ENCODE measurements at places on chromosomes 12 and 14.

- DNase-seq = no peak
Measured at GRCh38 chr12:23008623-23009022, 383.7 kb downstream of the ETNK1 start.

- DNase-seq = no peak
Measured at GRCh38 chr12:1908758-1909157, 9.7 kb downstream of the CACNA2D4 start.

GRCh38 chr14:94449930-94450329, 2.7 kb downstream of the SERPINA11 start:
- no peak for DNase-seq

GRCh38 chr14:70709726-70710382, 68.1 kb downstream of the TTC9 start:
- no peak for DNase-seq

DNA sequence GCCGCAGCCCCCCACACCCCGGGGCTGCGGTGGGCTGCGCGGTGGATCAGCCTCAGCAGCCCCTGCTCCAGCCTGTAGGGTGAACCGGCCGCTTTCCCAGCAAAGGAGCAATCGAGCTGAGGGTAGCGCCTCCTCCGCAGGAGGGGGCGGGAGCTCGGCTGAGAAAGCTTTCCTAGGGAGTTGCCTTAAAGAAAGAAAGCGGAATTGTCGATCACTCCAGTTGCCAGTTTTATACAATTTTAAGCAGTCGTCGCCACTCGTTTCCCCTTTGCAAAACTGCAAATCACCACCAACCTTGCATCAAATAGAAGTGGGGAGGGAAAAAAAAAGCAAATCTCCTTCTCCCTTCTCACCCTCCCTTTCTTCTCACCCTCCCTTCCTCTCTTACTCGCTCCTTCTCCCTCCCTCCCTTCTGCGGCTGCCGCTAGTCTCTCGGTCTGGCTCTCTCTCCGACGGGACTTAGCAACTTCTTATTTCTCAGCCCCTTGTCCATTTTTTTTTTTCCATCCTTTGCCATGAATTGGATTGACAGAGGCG, at the start of gene PDE3A:
Gene PDE3A, plus strand, starts transcription at position 424 of the 537 bp plus-strand sequence. CDS start 748 bp downstream, outside the sequence.
- DNase-seq = peak; percentile 44

DNA sequence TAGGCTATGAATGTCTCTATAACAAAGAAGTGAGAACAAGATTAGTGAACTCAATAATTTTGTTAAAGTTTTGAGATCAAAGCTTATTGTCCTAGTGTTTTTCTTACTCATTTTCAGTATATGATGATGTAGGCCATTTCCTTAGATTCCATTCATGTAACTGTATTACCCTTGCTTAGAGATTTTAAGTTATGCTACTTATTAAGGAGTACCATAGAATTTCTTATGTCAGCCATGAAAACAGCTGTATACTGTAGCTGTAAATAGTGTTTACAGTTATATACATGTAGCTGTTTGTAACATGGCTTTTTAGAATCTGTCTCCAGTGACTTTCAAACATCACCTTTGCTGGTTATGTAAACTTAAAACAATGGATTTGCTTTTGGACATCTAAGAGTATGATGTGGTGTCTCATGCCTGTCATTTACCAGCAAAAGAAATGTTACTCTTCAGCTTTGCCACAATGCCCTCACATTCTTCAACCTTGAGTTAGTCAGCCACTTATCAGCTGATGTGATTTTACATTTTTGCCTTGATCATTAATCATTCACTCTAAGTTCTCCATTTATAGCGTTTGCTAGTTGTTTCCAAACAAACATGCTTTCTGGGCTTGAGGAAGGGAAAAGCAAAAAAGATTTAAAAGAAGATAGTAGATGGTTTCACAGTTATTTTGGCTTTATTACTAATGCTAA, 55.5 kb downstream of the SLC16A7 start:
- no peak for DNase-seq

DNA sequence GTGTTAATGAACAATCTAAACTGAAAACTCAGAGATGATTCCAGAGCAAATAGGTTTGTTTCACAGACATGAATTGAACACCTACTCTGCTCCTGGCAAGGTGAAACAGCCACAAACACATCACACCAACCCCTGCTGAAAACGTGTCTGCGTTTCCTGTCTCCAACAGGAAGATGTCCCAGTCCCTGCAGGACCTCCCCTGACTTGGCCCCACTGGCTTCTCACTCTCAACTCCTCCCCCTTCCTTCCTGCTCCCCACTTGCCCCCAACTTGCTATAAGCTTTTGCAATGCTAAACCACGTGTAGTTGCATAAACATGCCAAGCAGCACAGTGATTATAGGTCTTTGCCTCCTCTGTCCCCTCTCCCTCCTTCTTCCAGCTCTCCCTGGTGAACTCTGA, 567.6 kb downstream of the BCL11B start:
- DNase-seq = no peak

DNA sequence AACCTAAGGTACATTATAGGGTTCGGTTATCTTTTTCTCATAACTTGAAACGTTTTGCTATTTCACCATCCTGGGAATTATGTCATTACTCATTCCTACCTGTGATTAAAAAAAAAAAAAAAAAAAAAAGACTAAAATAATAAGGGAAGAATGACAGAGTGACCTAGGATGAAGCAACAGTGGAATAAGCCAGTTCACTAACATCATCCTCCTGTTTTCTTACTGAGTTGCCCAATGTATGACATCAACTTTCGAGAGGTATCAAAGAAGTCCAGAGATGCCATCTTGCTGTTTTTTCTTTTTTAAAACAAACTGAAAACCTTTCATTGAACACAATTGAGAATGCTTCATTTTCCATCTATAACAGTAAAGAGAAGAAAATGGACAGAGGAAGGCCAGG, 42.8 kb downstream of the AMN start:
- no peak for DNase-seq

DNA sequence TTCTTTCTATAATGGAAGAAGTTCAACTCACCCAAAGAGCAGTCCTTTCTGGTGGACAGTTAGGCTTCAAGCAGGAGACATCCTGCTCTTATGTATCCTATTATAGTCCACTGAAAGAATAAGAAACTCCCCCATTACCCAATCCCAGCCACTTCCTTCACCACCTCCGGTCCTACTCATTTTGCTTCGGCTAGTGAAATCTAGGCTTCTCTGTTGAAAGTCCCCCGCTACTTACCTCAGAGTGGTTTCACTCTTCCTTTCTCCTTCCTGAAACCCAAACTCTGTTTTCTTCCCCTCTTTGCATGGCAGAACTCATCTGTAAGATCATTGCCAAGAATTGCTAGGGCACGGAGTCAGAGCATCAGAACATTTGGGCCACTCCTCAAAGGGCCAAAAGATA, at the start of gene GPR84:
Gene GPR84, minus strand, starts transcription at position 74 of the 400 bp plus-strand sequence. CDS start 635 bp downstream, outside the sequence.
- no peak for DNase-seq

DNA sequence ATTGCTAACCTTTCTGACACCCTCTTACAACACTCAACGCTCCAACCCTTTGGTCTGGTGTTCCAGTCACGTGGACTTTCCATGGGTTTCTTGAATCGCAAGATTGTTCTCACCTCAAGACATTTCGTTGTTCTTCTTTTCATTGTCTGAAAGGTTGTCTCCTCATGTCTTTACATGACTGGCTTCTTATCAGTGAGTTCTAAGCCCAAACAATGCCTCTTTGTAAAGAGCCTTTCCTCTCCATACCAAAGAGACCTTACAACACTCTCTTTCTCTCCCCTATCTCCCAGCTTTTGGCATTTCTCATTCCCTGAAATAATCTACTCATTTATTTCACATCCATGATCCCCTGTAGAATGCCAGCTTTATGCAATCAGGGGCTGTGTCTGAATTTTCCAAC, 1144.8 kb downstream of the AACS start:
- no peak for DNase-seq

DNA sequence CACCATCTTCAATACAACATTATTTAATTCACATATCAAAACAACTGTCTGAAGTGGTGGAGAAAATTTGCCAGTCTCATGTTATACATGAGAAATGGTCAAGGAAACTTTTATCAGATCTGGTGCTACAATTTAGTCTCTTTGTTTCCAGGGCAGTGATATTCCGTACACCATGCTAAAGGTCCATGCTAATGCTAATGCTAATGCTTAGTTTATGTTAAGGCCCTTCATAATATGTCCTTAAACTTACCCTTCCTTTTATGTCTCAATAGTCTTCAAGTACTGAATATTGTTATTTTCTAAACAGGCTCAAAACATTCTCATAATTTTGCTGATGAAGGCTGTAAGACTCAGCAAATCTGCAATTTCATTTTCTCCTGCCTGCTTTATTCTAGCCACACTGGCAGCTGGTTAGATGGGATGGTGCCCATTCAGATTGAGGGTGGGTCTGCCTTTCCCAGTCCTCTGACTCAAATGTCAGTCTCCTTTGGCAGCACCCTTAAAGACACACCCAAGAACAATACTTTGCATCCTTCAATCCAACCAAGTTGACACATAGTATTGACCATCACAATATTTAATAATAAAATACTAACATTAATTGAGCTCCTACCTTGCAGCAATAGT, 59.8 kb downstream of the TMEM117 start:
- DNase-seq = no peak

- DNase-seq = no peak
Measured at GRCh38 chr12:80188576-80188975, 89.2 kb downstream of the OTOGL start.

DNA sequence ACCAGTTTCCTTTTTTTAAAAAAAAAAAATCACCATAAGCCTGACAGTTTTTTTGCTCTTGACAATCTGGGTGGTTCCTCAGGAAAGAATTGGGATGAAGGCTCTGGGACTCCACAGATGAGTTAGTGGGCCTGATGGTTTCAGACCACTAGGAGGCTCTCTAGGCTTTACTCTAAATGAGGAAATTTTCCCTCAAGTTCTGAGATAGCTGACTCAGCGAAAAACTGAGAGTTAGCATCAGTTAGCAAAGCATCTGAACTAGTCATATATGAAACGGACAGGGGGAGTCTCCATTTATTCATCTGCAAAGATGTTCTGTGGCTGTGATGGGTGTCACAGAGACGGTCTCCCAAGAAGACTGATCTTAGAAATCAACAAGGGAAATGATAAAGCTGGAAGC, 314.3 kb upstream of the OR4E1 start:
- DNase-seq = no peak

DNA sequence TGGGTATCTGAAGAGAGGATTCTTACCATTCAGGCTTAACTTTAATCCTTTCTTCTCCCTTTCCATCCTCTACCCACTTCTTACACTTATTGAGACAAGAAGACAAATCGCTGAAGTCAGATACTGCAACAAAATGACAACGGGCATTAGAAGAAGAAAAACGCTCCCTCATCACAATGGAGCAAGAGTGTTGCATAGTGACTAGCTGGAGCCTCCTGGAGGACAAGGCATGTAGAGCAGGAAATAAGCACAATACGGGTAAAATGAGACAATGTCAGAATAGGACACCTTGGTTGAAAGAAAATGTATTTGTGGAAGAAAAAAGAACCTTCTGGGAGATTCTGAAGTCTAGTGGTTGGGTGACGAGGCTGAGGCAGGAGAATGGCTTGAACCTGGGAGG, 501.0 kb downstream of the RERGL start:
- no peak for DNase-seq

DNA sequence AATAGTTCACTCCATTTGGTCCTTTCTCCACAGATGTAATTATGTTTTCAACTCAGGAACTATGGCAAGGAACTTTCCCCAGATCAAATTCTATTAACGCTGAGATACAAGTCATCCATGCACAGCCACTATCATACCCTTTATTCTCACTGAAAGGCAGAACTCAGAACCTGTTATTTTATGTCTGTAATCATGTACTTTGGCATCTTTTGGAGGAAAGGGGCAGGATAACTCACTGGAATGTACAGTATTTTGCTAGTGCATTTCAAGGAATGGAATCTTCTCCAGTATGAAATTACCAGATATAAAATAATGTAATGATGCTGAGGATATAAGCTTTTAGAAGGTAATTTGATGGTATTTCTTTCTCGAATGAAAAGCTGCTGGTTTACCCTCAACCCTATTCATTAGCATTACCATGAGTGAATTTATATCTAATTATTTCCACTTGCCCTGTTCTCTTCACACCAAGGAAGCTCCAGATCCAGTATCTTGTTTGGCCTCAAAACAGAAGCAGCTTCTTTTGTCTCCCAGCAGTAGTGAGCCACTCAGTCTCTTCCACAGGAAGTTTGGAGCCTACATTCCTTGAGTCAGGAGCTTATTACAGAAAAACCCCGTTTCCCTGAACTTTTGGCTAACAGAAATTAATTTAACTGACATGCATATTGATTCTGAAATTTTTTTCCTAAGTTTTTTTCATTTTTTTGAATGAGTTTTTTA, 10.0 kb upstream of the AMHR2 start:
- DNase-seq = no peak

DNA sequence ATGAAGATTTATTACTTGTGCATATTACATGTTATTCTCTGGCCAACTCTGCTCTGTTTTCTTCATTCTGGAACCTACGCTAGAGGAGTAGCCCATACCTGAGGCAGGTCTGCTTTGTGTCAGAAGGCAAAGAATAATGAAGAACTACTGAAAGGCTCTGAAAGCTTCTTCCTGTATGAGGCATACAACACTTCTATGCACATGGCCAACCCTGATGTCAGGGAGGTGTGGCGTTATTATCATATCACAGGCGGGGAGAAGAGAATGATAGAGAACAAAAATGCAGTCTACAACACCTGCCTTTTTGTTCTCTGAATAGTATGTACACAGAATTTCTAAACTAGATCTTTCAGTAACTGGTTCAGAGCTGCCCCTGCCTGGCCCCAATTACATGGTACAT, 32.5 kb upstream of the CRY1 start:
- DNase-seq = no peak

DNA sequence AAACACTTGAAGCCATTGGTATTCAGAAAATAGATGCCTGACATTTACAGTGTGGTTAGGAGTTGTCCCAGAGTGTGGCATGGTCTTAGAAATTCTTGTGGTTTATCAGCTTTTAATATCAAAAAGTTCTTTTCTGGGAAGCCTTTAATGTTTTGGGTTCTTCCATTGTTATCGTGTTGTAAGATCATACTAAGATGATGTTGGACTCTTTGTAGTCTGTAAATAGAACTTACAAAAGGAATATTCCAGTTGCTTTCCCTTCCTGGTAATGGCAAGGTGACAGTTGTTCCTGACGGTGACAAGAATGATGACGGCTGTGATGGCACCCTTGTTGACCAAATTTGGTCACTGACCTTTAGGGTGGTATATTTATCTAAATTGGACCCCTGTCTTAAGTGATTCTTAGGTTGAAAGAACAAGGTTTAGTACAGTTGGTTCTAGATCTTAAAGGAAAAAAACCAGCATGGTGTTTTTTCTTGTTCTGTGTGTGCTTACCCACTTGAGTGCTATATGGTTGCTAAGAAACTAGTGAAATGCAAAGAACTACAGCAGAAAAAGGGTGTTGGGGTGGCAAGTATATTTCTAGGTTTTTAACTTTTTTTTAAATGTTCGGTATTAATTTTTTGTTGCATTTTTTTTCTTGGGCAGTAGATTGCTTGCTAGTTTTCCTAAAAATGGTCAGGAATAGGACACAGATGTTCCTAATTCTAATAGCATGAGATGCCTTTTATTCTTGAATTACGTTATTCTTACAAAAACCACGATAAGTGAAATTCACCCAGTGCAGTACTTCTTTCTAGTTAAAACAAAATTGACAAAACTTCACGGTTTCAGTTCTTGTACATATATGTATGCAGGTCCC, 2.1 kb downstream of the ATP2A2 start:
- DNase-seq = no peak
